ENCODE measurements at places on chromosomes 6 and 20. TPM values are rescaled to one million over a fixed set of nuclear protein-coding genes. Genes with fewer than 3 reads are reported as not detected.

The GPSM3 gene
- total RNA-seq, result 4.8 TPM

GRCh38 chr20:22100686-22101085, 395.2 kb downstream of the PAX1 start:
- DNase-seq, result no peak

- DNase-seq, result peak; percentile 34
Measured at GRCh38 chr20:6055161-6055783, 1.4 kb upstream of the LRRN4 start.

DNA sequence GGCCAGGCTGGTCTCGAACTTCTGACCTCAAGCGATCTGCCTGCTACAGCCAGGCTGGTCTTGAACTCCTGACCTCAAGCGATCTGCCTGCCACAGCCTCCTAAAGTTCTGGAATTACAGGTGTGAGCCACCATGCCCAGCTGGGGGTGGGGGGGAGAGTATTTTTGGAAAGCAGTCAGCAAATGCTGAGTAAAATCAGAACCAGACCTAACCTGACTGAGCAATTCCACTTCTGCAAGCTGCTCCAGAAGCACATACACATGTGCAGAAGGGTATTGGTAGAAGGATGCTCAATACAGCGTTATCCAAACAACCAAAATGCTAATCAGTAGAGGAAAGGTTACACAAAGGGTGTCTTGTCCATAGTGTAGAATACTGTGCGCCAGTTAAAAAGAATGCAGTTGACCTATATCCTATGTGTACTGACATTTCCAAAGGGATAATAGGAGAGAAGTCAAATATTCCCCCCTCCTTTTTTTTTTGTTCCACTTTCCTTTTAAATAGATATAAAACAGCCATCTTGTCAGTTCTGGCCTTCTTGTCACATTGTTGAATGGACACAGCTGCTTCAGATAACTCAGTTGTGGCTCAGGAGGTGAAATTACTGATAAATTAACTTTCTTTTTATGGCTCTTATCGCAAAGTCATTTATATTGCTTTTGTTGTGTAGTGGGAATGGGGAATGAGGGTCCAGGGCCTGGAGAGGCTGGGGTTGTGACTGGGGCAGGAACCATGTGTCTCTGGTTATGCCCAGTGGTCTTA, 74.6 kb downstream of the DTD1 start:
- no peak for DNase-seq

- DNase-seq, result peak; percentile 60
Measured at GRCh38 chr6:25010902-25011625, 75.3 kb upstream of the RIPOR2 start.

- no peak for DNase-seq
Measured at GRCh38 chr6:16932920-16933319, 168.9 kb upstream of the STMND1 start.

The PACSIN1 gene
- under 0.01 TPM for total RNA-seq

DNA sequence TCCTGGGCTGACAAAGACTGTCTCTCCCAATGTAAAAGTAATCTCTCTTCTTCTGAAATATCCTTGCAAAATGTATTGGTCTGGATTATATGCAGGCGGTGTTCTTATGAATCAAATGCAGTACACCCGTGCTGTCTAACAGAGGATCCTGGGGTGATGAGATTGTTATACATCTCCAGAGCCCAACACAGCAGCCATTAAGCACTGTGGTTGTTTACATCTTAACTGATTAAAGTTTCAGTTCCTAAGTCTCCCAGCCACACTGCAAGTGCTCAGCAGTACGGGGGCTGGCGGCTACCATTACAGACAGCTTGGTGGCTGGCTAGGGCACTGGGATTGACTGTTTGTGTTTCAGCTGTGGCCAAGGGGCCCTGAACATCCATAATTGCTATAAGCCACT, 7.0 kb downstream of the UNC93A start:
- no peak for DNase-seq

GRCh38 chr6:164034602-164035140, 620.2 kb downstream of the QKI start:
- DNase-seq, result no peak

DNA sequence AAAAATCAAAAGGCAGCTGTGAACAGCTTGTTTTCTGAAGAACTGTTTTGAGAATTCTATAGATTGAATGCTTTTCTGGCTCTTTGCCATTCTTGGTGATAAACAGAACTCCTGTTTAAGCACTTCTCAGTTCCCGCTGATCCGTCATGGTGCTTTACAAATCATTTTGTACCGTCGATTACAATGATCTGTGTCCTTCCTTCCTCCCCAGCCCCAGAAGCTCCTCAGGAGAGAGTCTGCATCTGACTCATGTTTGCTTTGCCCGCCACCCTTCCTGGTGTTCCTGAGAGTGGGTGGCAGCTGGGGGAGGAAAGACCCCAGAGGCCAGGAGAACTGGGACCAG, 538.6 kb upstream of the MARCKS start:
- DNase-seq, result no peak

DNA sequence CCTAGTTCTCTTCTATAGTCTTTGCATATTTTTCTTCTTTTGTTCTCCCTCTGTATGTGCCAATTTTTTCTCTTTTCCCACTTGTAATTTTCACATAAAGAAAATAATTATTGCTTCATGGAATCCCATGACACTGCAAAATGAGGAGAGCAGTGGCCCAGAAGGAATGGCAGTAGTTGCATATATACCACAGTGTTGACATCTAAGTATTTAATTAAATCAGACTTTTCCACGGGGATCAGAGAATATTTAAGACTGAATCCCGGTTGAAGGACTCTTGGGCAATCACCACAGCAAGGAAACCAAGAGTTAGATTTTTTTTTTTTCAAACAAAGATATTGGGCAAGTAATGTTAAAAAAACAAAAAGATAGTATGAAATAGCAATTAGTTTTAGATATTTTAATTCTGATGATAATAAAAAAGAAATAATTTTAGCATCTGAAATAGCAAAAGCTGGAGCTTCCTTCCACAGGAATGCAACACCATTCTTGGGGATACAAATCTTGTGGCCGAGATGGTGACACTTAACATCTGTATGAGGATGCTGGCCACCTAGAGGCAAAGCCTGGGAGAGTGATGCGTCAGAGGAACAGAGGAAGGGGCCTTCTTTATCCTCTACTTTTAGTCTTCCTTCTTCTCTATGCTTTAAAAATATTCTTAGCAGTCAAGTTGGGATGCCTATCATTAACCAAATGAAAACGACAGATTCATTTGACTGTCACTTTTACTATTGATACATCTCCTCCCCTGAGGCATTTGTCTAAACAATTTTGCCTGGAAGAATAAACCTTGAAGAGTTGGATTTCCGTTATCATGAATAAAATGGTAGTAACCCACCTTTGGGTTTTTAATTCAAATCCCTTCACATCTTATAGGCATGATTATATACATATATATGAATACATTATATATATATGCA, 356.2 kb downstream of the GJA1 start:
- DNase-seq, result peak; percentile 31

DNA sequence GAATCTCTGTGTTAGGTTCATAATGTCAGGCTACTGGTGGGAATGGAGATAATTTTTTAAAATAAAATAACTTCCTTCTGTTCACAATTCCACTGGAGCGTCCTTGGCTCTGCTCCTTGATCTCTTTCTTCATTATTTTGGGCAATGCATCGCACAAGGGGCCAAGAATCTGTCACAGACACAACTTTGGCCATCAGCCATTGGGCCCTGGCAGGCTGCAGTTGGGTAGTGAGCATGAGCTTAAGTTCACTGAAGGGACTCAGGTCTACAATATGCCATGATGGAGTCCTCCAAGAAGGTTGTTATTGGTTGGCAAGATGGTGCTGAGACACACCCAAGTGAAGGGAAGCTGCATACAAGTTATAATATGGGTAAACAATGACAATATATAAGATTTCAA, 40.0 kb downstream of the CYP39A1 start:
- no peak for DNase-seq

DNA sequence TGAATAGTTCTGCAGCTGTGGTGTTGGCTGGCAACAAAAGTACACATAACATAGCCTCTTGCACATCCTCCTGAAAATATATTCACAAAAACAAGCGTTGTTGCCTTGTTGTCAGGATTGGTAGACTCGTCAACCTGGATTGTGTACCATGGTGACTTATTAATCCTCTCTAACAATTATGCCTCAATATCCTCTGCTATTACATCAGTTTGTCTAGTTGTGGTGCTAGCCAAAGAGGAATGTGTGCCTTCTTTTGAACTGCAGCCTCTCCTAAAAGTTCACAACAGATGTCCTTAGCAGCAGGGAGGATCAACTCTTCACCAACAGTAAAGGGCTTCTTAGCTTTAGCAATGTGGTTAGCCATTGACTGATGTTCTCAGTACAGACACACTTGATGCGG, 3.6 kb upstream of the SF3B5 start:
- no peak for DNase-seq

The EPPIN gene
- total RNA-seq, result not detected

- DNase-seq, result no peak
Measured at GRCh38 chr6:149264629-149265028, 52.9 kb upstream of the TAB2 start.

The FRS3 gene
- 1.3 TPM for total RNA-seq

- DNase-seq, result no peak
Measured at GRCh38 chr6:149729824-149730223, 11.9 kb upstream of the LATS1 start.

DNA sequence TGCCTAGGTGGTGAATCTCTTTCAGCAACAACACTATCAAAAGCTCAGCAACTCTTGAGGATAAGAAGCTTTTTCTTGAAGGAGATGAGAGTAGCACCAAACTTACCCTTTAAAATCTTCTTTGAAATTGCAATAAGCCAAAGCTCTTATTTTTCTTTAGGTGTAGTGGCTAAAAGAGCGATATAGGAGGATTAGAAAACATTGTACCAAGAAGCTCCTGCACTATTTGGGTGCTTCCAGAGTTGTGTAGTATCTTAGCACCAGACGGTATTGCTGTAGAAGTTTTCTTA, 1.2 kb downstream of the FUT9 start:
- no peak for DNase-seq

DNA sequence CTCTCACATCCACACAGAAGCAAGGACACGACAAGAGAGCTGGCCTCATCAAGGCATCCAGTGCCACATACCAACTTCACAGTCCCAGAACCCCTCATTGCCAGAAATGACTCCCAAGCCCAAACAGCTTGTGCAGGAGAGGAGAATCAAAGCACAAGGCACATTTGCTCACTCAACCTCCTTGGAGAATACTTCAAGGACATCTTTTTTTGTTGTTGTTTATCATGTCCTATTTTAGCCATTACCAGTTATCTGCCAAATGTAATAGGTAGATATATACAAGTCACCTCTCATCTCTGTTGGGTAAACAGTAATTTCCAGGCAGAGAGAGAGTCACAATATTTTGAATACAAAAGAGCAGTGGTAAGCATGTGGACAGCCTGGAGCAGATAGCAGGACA, 47.8 kb downstream of the RTN4IP1 start:
- DNase-seq, result no peak

The MEI4 gene
- total RNA-seq, result not detected

DNA sequence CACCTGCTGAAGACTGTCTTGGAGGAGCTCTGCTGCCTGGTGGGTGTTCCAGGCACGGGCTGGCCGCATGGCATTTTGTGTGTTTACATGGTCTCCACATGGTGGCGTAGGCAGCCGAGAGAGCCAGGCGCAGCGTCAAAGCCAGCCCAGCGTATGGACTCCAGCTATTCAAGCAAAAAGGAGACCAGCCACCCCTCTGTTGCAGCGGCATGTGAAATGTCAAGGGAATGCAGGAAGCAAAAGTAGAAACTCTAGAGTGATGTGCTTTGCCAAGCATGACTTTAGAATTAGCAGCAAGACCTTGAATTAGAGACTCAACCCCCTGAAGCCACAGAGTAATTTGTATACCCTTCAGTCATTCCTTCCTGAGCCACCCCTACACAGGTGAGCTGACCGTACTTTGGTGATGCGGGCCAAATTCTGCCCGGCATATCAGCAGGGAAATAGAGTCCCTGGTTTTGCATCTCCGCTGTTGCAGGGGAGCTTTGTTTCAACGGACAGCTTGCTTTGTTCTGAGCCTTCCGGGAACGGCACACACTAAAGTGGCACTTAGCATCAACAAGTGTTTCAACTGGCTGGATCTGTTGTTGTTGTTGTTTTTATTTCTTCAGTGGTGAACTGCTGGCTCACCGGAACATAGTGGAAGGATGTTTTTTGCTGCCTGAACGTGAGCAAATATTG, 48.5 kb downstream of the FNDC1 start:
- DNase-seq, result peak; percentile 2

Data from fibroblast of villous mesenchyme (primary cell).